Spleen (tissue), 13 donors: ENCODE measurements at places on chromosomes 2 and 18. TPM values are rescaled to one million over a fixed set of nuclear protein-coding genes. Genes with fewer than 3 reads are reported as not detected.

- DNase-seq = no peak
These were observed 140.4 kb downstream of the MYO1B start for GRCh38 chr2:191385416-191386160.

DNA sequence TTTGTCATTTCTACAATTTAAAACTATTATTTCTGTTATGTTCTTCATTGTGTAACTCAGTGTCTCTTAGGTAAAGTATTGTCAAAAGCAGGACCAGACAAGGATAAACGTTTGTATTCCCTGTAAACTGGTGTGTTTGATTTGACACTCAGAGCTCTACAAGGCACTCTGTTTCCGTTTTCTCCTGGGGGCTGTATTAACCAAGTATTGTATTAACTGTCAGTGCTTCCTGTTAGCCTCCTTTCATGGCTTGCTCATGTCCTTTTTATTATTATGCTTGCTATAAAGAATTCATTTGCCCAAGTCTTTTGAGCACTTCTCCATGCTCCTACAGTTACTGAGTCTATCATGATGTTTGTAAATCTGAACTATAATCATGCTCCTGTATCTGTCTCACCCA is 323.7 kb downstream of the LPIN1 start:
- no peak for DNase-seq

GRCh38 chr2:67579216-67579615 is 182.1 kb downstream of the ETAA1 start:
- DNase-seq = no peak

DNA sequence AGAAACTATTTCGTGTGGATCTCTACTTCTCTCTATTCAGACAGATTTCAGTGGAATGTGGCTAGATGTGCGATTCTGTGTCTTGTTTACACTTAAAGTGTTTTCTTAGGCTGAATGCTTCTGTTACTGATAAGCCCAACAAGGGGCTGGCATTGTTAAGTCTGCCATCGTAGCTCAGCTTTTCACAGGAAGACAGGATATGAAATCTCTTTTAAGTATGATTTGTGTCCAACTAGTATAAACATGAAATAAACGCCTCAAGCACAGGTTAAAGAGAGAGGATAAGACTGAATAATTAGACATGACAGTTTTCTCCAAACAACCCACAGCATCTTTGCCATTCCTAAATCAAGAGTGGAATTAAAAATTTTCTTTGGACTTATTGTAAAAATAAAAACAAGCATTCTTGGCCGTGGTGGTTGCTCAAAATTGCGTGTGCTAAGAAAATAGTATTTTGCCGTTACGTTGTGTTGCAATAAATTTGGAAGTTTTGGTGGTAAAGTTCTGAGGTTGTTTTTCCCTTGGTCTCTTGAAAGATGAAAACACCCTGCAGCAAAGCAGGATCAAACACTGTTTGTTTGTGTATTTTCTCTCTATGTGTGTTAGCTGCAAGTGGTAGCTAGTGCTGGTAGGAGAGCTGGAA is 1.0 kb downstream of the VIT start:
- DNase-seq = no peak

GRCh38 chr2:39787950-39788349 is 8.9 kb upstream of the THUMPD2 start:
- DNase-seq = no peak

- DNase-seq = no peak
These were observed 115.0 kb downstream of the MREG start for GRCh38 chr2:215898363-215898762.

CCDC102B gene
- 4.7 TPM for polyA plus RNA-seq

RAB17 gene
- polyA plus RNA-seq = 0.24 TPM

SCYGR4 gene
- 0.04 TPM for polyA plus RNA-seq
